T47D (cell line): ENCODE measurements at places on chromosomes 4 and X.

DNA sequence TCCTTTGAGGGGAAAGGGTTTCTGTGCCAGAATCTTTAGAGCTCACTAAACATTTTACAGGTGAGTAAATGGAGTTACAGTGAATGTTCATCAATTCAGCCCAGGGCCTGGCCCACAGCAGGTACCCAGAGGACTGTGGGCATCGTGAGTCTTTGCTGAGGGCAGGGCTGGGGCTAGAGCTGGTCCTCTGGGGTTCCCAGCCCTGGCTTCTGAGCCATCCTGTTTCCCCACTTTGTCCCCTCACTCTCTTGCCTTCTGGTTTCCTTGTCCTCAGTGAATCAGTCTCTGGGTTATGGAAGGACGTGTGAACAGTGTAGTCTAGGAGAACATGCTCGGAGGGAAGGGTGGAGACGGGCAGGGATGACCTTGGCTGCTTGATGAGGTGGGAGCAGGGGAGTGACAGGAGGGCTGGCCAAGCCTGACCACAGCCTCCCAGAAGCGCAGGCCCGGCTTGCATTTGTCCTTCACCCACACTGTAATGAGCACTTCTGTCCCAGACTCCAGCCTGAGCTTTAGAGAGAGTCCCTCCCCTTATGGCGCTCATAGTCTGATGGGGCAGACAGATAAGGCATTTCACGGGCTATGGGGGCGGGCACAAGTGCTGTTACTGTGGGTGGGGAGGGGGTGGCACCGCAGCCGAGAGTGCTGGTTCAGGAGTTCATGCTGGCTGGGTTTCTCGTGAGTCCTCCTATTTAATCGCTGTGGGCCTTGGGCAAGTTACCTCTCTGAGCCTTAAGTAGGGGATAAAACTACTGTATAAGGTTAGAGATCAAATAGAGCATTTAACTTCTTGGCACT lies 17.3 kb downstream of the TBC1D14 start:
- no peak for DNase-seq

DNA sequence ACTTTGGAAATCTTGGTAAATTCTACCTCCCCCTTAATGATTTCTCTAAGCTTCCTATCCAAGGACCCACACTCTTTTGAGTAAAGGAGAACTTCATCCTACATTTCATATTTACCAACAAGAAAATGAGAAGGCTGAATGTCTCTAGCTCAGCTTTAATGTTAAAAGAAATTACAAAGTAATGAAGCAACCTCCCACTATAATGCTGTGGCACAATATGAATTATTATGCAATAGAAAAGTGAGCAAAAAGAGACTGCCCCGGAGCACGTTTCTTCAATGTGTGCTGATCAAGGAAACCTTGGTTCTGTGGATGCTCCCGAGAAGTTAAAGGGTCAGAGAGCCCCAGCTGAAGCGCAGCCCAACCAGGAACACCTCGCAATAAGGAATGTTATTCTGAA lies 9.1 kb upstream of the TBC1D1 start:
- no peak for DNase-seq

GRCh38 chrX:101057093-101057714 lies 5.3 kb upstream of the TRMT2B start:
- DNase-seq = no peak

- DNase-seq = no peak
Observed at GRCh38 chrX:24341795-24342194, 18.6 kb upstream of the SUPT20HL1 start.

DNA sequence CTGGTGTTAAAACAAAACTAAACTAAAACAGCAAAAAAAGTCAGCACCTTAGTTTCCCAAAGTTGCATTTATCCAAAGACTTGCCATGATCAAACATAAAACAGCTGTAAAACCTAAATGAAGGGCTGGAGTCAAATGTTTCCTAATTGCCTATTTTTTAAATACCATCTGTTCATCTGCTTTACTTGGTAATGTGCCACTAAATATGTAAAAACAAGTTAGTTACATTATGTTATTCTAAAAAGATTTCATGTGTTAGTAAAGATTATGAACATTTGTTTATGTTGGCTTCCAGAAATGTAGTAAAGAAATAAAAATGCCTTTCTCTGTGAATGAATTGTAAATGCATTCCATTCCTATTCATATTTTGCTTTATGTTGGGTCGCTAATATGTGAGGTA lies 977.8 kb downstream of the FSTL5 start:
- no peak for DNase-seq

DNA sequence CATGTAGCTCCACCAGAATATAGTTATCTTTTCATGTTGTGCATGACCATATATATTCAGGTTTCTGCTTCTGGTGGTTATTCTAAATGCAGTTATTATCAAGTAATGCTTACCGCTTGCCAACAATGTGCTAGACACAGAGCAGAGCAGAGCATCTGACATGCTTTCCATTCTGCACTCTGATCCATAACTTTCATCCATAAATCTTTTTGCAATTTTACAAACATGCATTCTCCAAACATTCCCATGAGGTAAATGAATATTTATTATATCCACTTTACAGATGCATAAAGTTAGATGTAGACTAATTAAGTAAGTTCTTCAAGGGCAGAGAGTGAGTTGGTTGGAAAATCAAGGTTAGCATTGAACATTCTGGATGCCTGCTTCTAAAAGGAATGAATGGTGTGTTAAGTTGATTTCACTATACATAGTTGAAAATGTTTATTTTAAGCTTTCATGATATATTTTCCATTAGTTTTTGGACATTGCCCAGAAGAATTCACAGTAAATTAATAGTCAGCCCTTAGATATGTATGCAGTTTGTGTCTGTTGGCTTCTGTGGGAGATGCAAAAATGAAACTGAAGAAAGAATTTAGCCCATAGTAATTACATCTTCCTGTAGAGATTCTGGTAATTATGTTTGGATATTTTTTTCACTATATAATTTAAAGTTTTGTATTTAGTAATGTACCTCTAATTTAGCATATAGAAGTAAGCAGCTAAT lies 867.8 kb downstream of the CCSER1 start:
- no peak for DNase-seq

GRCh38 chr4:183362036-183362435 lies 39.8 kb upstream of the CLDN24 start:
- no peak for DNase-seq

- no peak for DNase-seq
Observed at GRCh38 chr4:139523076-139523475, 32.9 kb downstream of the SETD7 start.

DNA sequence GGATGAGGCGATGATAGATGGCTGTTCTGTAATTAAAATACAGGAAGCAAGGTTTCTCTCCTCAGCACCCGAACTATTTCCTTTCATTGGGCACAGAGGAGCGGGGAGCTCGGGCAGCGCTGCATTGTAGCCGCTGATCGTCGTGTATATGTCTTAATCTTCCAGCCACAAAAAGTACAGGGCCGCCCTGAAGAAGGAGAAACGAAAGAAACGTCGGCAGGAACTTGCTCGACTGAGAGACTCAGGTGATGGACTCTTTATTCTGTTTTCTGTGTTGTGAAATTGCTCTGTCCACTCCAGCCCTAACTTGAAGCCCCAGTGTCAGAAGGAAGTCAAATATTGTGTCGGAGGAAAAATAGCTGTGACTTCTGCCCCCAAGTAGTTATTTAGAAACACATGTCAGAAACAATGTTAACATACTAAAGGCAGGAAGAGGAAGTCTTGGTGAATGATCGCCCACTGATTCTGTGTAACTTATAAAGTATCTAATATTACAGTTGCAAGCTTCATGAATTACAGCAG lies 546 bp downstream of the ZRSR2 start:
- no peak for DNase-seq

DNA sequence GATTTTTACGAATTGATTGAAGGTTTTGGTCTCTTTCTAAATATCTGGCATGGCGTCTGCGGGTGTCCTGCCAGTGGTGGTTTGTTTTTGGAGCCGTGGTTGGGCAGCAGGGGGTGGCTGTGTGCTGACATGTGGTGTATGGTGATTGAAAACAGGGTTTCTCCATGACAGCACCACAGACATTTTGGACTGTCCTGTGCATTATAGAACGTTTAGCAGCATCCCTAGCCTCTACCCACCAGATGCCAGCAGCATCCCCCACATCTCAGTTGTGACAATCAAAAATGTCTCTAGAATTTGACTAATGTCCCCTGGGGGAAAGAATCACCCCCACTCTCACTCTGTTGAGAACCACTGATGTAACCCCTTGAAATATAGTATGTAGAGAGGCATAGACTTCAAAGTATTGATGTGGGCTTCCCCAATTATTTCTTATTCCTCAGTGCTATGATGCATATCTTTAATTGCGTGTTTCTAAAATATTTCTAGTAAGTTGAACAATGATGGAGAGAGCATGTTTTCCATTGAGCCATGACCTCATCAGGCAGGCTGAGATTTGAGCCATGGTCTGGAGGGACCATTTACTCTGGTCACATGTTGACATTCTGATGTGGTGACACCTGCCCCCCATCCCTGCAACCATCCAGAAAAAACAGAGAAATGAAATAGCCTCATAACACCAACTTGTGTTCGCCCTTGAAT lies 77.4 kb upstream of the MID1 start:
- no peak for DNase-seq

- no peak for DNase-seq
Observed at GRCh38 chr4:66048861-66049260, 378.6 kb upstream of the EPHA5 start.
